ENCODE measurements at places on chromosomes 7 and 10.

- DNase-seq = no peak
These were observed 60.2 kb downstream of the NRP1 start for GRCh38 chr10:33274096-33274785.

GRCh38 chr10:15661574-15661973 is 58.1 kb downstream of the ITGA8 start:
- no peak for DNase-seq

DNA sequence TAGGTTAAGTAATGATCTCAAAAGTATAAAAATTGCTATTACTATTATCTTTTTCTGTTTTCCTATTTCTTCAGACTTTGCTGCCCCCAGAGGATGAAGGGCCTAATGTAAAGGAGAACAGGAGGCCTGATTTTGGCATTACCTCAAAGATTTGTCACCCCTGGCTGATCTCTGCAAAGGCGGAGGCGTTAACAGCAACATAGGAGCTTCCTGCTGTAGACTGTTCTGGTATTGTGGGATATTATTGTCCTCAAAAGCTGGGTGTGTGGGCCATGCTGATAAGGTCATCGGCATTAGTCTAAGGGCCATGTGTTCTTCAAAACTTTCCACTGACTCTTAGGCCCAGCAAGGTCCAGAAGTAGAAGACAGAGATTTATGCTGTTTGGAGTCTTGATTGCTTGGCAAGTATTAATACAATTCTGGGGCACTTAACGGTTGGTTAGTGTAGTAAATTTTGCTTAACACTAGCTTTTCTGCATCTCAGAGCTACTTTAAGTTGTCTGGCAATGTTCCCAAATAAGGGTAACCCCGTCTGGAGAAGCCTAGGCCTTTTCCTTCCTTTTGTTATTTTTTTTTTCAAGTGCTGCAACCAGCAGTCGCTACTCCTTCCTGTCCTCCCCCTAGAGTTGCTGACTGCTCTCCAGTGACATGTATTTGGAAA is 14.0 kb upstream of the ENTPD1 start:
- DNase-seq = no peak

- DNase-seq = no peak
These were observed 3.6 kb downstream of the SEMA3D start for GRCh38 chr7:85183296-85183695.

DNA sequence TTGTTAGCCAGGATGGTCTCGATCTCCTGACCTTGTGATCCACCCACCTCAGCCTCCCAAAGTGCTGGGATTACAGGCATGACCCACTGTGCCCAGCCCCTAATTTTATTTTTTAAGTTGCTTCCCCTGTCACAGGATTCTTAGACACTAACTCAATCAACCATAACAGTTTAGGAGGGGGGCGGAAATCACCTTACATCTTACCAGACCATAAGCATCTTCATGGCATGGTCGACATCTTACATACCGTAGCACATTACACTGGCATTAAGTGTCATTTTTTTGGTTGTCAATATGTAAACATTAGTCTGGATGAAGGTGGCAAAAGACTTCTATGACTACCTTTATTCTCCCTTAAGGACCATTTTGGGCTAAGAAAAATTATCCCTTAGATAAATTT is 95.6 kb downstream of the TRIM24 start:
- no peak for DNase-seq

- DNase-seq = no peak
These were observed 68.5 kb upstream of the EEPD1 start for GRCh38 chr7:36084485-36085091.

DNA sequence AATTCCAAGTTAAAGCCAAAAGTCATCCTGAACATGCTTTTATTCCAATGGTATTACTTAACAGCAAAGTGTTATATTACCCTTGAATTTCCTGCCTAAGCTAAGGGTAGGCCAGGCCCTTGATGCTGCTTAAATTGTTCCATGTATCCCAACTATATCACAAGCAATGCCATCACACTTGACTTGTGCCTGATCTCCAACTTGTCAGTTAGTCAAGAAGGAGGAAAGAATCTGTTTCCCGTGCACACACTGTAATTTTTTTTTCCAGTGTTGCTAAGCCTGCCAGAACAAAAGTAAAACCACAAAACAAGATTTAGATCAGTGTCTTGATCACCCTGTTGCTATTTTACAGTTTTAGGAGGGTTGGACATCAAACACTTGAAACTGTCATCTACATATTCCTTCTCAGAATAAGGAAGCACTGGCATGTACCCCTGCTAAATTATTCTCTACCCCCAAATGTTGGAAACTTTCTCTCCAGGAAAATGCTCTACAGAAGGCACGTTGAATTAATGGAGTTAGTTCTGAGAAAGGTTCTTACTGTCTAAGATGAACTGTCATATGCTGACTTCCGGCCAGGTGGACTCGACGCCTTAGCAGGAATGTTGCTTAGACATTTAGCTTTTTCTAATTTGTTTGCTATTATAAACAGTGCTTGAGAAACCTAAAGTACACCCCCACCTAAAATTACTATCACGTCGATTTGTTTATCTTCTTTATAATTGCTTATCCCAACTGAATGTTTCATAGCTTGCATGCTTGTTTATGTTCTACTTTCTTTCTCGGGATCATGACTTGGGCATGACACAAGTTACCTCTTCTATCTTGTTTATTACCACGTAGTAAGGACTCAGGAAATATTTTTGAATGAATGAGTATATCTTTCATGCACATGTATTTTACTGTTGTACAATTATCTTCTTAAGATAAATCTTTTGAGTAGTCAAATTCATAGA is 105.5 kb upstream of the ZNF438 start:
- DNase-seq = no peak

- DNase-seq = no peak
These were observed 40.1 kb upstream of the AKR1C2 start for GRCh38 chr10:5043716-5044115.

DNA sequence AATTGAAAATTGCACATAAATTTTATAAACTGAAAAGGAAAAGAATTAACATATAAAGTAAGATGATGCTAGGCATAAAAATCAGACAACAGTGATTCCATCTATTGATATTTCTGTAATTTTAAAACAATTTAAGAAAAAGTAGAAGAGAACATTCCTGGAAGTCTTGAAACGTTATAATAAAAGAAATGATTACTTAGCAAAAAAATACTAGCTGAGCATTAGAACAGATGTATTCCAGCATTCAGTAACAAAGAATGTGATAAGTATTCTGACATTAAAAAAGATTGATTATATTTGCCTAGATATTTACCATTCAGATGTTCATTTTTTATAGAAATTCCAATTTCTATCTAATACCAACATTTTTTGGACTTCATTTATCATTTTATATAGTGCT is 120.1 kb upstream of the PPP1R9A start:
- DNase-seq = no peak

- DNase-seq = no peak
These were observed 1.2 kb downstream of the RARRES2 start for GRCh38 chr7:150340024-150340749.

DNA sequence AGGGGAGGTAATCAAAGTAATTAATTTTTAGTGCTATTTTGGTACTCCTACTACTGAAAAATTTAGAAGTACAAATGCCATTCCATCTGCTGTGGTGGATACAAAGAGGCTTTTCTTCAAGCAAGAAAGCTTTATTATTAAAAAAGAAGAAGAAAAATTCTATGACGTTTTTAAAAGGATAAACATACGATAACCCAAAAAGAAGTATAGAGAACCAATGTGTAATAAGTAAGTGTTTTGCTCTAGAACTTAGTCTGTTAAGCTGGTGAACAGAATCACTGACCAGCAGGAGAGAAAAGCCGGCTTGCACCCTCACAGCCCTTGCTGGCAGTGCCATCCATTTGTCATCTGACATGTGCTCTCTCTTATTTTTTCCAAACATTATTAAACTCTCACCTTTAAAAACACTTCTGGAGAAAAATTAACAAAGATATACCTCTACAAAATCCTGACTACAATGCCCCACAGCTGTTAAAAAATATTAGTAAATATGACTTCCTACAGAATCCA is 81.5 kb downstream of the SRPK2 start:
- DNase-seq = no peak

- no peak for DNase-seq
These were observed 676.5 kb downstream of the NRG3 start for GRCh38 chr10:82551506-82551905.
